ENCODE measurements at places on chromosomes 6 and 20. TPM values are rescaled to one million over a fixed set of nuclear protein-coding genes. Genes with fewer than 3 reads are reported as not detected.

HLA-DQA2 gene
- total RNA-seq: not detected

ADAM33 gene
- total RNA-seq: 73.6 TPM

GGT7 gene
- total RNA-seq: 18.2 TPM

SIRPB1 gene
- total RNA-seq: 0.36 TPM

PPP1R16B gene
- 4.2 TPM for total RNA-seq

PHF1 gene
- total RNA-seq: 82.3 TPM

TGM3 gene
- not detected for total RNA-seq

DEFB132 gene
- total RNA-seq: not detected

CCM2L gene
- 2.3 TPM for total RNA-seq

WFDC2 gene
- total RNA-seq: 94.1 TPM

LY6G5C gene
- total RNA-seq: 0.68 TPM

MYB gene
- 0.55 TPM for total RNA-seq

CDH4 gene
- not detected for total RNA-seq

CST7 gene
- total RNA-seq: not detected

PNPLA1 gene
- not detected for total RNA-seq

TMEM151B gene
- total RNA-seq: 0.16 TPM

GABRR2 gene
- total RNA-seq: 2.8 TPM

OOEP gene
- not detected for total RNA-seq

DNA sequence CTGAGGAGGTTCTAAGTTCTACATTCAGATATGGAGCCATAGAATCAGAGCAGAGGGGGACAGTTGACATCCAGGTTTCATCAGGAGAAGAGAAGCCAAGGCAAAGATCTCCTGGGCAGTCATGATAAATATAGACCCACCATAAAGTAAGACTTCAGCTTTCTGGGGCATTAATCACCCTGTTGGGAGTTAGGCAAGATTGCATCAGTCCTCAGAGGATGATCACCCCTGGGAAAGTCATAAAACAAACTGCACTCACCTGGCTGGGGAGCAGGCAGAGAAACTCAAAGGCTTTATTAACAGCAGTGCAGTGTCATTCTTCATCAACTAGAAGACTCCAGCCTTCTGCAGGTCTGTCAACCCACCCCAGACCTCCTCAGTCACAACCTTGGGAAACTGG lies 301.3 kb upstream of the JARID2 start:
- H3K36me3 ChIP-seq: no peaks in the 10 kb centered on the region
- H3K4me1 ChIP-seq: no peaks in the 10 kb centered on the region
- no peak for DNase-seq
- H3K27me3 ChIP-seq: no peaks in the 10 kb centered on the region
- no peak overlapping the region for H3K4me3 ChIP-seq
- no peak overlapping the region for H3K27ac ChIP-seq

DNA sequence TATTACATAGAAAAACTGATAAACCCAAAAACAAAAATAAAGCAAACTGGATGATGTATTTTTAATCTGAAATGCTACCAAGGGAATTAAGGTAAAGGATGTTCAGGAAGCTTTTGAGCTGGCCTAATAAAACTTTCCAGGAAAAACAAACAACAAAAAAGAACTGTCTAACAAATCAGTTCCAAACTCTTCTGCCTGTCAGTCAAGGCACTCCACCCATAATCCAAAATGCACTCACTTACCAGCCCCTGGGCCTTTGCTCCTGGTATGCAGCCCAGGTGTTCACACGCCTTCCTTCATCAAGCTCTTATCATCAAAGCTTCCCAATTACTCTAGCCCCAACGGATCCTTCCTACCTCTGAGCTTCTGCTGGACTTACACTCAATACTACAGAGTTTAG lies 3.7 kb downstream of the EXOC2 start:
- DNase-seq: no peak
- no peaks in the 10 kb centered on the region for H3K27me3 ChIP-seq
- H3K4me3 ChIP-seq: no peak overlapping the region
- H3K4me1 ChIP-seq: peaks cover 44% of the 10 kb centered on the region
- peak overlapping the region; percentile 55 for H3K27ac ChIP-seq

GRCh38 chr20:14986026-14986655 lies 648.7 kb upstream of the FLRT3 start:
- no peaks in the 10 kb centered on the region for H3K4me1 ChIP-seq
- H3K27me3 ChIP-seq: no peaks in the 10 kb centered on the region
- H3K4me3 ChIP-seq: no peak overlapping the region
- H3K27ac ChIP-seq: no peak overlapping the region

GRCh38 chr6:168105813-168106632 lies 27.0 kb upstream of the FRMD1 start:
- no peaks in the 10 kb centered on the region for H3K4me1 ChIP-seq
- peaks cover 15% of the 10 kb centered on the region for H3K27me3 ChIP-seq
- no peak for DNase-seq
- no peak overlapping the region for H3K27ac ChIP-seq
- H3K4me3 ChIP-seq: no peak overlapping the region

GRCh38 chr6:48535582-48536009 lies 424.6 kb upstream of the PTCHD4 start:
- H3K4me1 ChIP-seq: no peaks in the 10 kb centered on the region
- H3K27me3 ChIP-seq: no peaks in the 10 kb centered on the region
- no peak for DNase-seq
- H3K36me3 ChIP-seq: no peaks in the 10 kb centered on the region
- no peak overlapping the region for H3K4me3 ChIP-seq

DNA sequence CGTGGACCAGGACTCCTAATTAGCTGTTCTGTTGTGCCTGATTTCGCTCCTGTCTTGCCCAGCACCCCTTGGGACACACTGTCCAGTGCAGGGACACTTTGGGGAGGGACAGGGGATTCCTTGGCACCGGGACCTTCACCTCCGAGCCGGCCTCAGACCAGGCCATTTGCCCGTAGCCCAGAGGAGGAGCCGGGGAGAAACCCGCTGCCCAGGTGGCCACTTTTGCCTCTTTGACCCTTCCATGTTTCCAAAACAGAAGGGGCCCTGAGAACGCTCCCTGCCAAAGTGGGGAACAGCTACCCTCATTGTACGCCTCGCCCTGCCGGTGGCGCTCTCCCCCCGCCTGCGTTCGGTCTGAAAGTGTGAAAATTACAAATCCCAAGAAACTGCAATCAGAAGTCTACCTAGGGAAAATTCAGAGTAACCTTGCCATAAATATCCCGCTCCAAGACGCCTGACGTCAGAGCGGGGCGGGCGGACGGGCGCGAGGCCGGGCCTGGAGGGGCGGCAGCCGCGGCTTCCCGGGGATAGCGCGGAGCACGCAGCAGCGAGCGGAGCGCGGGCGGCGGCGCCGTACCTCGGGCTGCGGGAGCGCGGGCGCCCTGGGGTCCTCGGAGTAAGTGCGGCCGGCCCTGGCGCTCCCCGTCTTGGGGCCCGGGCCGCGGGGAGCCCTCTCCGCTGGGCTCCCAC lies at the start of gene DAAM2:
Gene DAAM2 (plus strand): TSS at position 527 of the 690 bp plus-strand sequence. CDS start 63,927 bp downstream, outside the sequence.
- peak; percentile 87 for DNase-seq
- peak within 1 kb of the TSS; percentile 77 for H3K4me3 ChIP-seq
- no peaks in the 10 kb centered on the region for H3K4me1 ChIP-seq
- H3K36me3 ChIP-seq: no peaks in the 10 kb centered on the region

GRCh38 chr20:8155812-8156211 lies 23.7 kb downstream of the PLCB1 start:
- DNase-seq: no peak
- no peak overlapping the region for H3K4me3 ChIP-seq
- H3K27ac ChIP-seq: peak overlapping the region; percentile 46
- no peaks in the 10 kb centered on the region for H3K27me3 ChIP-seq

- no peak overlapping the region for H3K4me3 ChIP-seq
- H3K27me3 ChIP-seq: no peaks in the 10 kb centered on the region
- H3K36me3 ChIP-seq: peaks cover 47% of the 10 kb centered on the region
- no peaks in the 10 kb centered on the region for H3K4me1 ChIP-seq
Measured at GRCh38 chr6:108995296-108995695, 99.3 kb downstream of the SESN1 start.

GRCh38 chr6:170137911-170138910 lies 152.7 kb downstream of the DLL1 start:
- H3K36me3 ChIP-seq: no peaks in the 10 kb centered on the region
- no peaks in the 10 kb centered on the region for H3K27me3 ChIP-seq
- no peak overlapping the region for H3K4me3 ChIP-seq
- peak; percentile 56 for DNase-seq
- no peak overlapping the region for H3K27ac ChIP-seq

- H3K27ac ChIP-seq: no peak overlapping the region
- DNase-seq: no peak
- H3K27me3 ChIP-seq: no peaks in the 10 kb centered on the region
- H3K4me1 ChIP-seq: no peaks in the 10 kb centered on the region
- peaks cover 33% of the 10 kb centered on the region for H3K36me3 ChIP-seq
- H3K4me3 ChIP-seq: no peak overlapping the region
Measured at GRCh38 chr20:34755367-34755766, 51.2 kb downstream of the TP53INP2 start.

GRCh38 chr6:143107911-143108761 lies 47.4 kb downstream of the AIG1 start:
- DNase-seq: no peak
- H3K4me1 ChIP-seq: no peaks in the 10 kb centered on the region
- no peak overlapping the region for H3K4me3 ChIP-seq
- no peaks in the 10 kb centered on the region for H3K27me3 ChIP-seq
- no peak overlapping the region for H3K27ac ChIP-seq
- no peaks in the 10 kb centered on the region for H3K36me3 ChIP-seq

- DNase-seq: no peak
- peaks cover 3% of the 10 kb centered on the region for H3K4me1 ChIP-seq
- H3K4me3 ChIP-seq: no peak overlapping the region
- H3K27me3 ChIP-seq: no peaks in the 10 kb centered on the region
Measured at GRCh38 chr20:11473983-11474382, 443.7 kb upstream of the BTBD3 start.

DNA sequence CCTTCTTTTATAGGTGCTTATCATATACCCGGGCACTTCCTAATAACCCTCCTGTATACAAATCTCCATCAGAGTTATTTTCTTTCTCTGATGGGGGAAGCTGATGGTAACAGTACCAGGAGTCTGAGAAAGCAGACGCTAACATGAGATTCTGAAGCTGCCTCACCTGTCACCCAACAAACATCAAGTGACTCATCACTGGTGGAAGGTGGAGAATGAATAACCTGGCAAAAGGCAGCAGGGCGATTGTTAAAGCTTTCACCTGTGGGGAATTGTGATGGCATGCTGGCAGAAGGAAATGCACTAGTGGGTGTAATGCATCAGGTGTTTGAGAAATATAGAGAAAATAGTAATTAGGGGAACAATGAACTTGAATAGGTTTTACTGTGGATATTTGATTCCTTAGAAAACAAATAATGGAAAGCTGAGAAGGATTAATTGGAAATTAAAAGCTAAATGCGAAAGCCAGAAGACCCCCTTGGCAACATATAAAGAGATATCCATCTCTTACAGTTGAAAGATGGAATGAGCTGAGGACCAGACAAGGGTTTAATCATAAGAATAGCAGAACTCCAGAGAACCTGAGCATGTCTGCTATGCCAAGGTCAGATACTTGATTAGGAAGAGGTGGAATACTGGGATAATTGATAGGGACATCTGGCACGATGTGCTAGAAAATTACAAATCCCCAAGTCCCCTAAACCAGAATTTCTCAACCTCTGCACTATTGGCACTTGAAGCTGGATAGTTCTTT lies 517.1 kb downstream of the PKHD1 start:
- H3K36me3 ChIP-seq: no peaks in the 10 kb centered on the region
- no peak overlapping the region for H3K27ac ChIP-seq
- H3K4me1 ChIP-seq: no peaks in the 10 kb centered on the region
- DNase-seq: no peak

DNA sequence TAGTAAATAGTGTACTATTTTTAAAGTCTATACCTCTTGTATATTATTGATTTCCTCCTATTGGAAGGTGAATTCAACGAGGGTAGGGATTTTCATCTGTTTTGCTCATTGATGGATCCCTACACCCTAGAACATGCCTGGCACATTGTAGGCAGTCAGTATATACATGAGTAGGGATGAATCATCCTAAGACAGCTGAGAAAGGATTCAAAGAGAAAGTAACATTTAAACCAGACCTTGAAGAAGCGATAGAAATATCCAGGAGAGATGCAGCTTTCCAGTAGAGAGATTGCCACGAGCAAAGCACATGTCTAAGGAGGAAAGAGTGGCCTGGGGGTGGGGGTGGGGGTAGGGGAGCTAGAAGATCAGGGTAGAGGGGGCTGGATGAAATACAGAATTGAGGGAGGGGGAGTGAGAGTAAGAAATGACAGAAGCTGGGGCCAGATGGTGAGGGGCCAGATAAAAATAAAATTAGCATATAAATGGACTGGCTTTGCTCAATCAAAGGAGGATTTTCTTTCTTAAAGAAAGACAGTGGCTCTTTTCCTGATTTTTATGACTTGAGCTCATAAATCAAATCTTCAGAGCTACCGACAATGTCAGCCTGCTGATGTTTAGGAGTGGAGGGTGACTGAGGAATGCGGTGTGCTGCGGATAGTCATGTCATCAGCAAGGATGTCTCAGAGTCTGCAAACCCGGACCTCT lies 168.2 kb downstream of the SAMD5 start:
- H3K4me3 ChIP-seq: no peak overlapping the region
- no peaks in the 10 kb centered on the region for H3K27me3 ChIP-seq
- no peaks in the 10 kb centered on the region for H3K4me1 ChIP-seq

DNA sequence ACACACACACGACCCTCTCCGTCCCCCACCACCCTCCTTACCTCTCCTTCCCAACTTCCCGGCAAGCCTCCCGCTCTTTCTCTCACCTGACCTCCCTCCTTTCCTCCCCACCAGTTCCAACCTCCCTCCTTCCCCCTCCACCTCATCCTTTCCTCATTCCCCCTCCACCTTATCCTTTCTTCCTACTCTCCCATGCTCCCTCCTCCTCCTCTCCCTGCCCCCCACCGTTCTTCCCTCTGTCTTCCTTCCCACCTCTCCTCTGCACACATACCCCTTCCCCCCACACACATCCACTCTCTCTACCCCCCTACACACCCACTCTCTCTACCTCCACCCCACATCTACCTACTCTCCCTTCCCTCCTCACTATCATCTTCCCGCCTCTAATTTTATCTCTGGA lies 144.2 kb downstream of the TBC1D32 start:
- no peak for DNase-seq
- H3K36me3 ChIP-seq: no peaks in the 10 kb centered on the region
- H3K27me3 ChIP-seq: no peaks in the 10 kb centered on the region
- no peak overlapping the region for H3K4me3 ChIP-seq
- H3K27ac ChIP-seq: no peak overlapping the region

- H3K36me3 ChIP-seq: peaks cover 6% of the 10 kb centered on the region
- no peak overlapping the region for H3K4me3 ChIP-seq
- H3K4me1 ChIP-seq: peaks cover 11% of the 10 kb centered on the region
- H3K27ac ChIP-seq: peak overlapping the region; percentile 70
- peak; percentile 88 for DNase-seq
Measured at GRCh38 chr6:3139090-3139903, 18.0 kb downstream of the TUBB2A start.
